ENCODE measurements at places on chromosomes 16 and 17.
A peak's percentile ranks its signal among the peaks of the same experiment; 100 is the strongest.

- no peak overlapping the region for H3K27ac ChIP-seq
- H3K36me3 ChIP-seq, result no peaks in the 10 kb centered on the region
- H3K4me1 ChIP-seq, result no peaks in the 10 kb centered on the region
- H3K4me3 ChIP-seq, result no peak overlapping the region
Observed at GRCh38 chr17:17320188-17320910, 17.2 kb downstream of the NT5M start.

GRCh38 chr17:68662037-68662432 is 60.9 kb upstream of the FAM20A start:
- peaks cover 3% of the 10 kb centered on the region for H3K27me3 ChIP-seq
- no peaks in the 10 kb centered on the region for H3K4me1 ChIP-seq
- no peak for DNase-seq
- H3K27ac ChIP-seq, result no peak overlapping the region

GRCh38 chr17:8005967-8006730 is 3.7 kb downstream of the GUCY2D start:
- peaks cover 68% of the 10 kb centered on the region for H3K27me3 ChIP-seq
- H3K27ac ChIP-seq, result no peak overlapping the region
- H3K36me3 ChIP-seq, result no peaks in the 10 kb centered on the region

DNA sequence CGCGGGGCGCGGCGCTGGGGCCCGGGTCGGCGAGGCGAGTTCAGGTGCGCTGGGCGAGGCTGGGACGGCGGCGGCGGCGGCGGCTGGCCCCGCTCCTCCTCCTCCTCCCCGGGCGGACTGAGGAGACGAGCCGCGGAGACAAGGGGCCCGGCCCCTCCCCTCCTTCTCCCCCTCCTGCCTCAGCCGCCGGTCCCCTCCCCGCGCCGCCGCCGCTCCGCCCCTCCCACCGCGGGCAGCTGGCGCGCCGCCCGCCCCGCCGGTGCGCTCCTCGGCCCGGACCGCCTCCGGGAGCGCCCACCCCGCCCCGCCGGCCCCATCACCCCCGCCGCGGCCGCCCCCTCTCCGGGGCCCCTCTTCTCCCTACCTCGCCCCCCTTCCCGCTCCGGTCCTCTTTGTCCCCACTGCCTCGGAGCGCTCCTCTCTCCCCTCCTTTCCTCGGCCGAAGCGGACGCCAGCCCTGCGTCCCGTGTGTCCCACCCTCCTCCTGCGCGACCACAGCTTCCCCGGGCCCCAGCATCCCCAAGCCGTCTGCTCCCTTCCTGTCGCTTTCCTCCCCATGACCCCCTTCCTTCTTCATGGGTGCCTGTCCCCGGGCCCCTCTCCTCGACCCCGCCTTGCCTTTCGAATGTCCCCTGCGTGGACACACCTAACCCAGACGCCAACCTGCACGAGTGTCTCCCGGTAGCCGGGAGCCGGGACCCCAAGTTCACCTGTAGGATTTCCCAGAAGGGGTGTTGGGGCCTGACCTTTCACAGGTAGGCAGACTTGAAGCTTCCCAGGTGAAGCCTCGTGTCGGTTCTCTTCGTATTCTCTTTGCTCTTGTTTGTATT is at the start of gene TOX3:
TOX3 (minus strand) TSS at position 140 of the 830 bp plus-strand sequence. CDS start 420 bp downstream, outside the sequence.
- peak; percentile 79 for DNase-seq
- H3K4me3 ChIP-seq, result peak within 1 kb of the TSS; percentile 81
- H3K27ac ChIP-seq, result peak within 1 kb of the TSS; percentile 95
- no peaks in the 10 kb centered on the region for H3K27me3 ChIP-seq
- no peaks in the 10 kb centered on the region for H3K36me3 ChIP-seq

GRCh38 chr17:5703736-5704135 is 119.4 kb upstream of the NLRP1 start:
- peaks cover 2% of the 10 kb centered on the region for H3K27me3 ChIP-seq
- no peak overlapping the region for H3K4me3 ChIP-seq
- no peak for DNase-seq
- no peak overlapping the region for H3K27ac ChIP-seq
- no peaks in the 10 kb centered on the region for H3K36me3 ChIP-seq

GRCh38 chr17:44030482-44030881 is 15.7 kb upstream of the TMEM101 start:
- no peaks in the 10 kb centered on the region for H3K4me1 ChIP-seq
- no peak overlapping the region for H3K4me3 ChIP-seq
- peaks cover 6% of the 10 kb centered on the region for H3K36me3 ChIP-seq
- no peak overlapping the region for H3K27ac ChIP-seq
- no peaks in the 10 kb centered on the region for H3K27me3 ChIP-seq

GRCh38 chr17:45680360-45680759 is 103.8 kb upstream of the CRHR1 start:
- no peak for DNase-seq
- H3K36me3 ChIP-seq, result no peaks in the 10 kb centered on the region
- no peak overlapping the region for H3K27ac ChIP-seq
- H3K4me1 ChIP-seq, result no peaks in the 10 kb centered on the region

GRCh38 chr16:28210264-28210663 is 1.5 kb downstream of the XPO6 start:
- peak overlapping the region; percentile 69 for H3K4me3 ChIP-seq
- no peaks in the 10 kb centered on the region for H3K27me3 ChIP-seq
- H3K4me1 ChIP-seq, result peaks cover 3% of the 10 kb centered on the region
- DNase-seq, result peak; percentile 28
- no peak overlapping the region for H3K27ac ChIP-seq

GRCh38 chr17:59329176-59330052 is 2.0 kb upstream of the YPEL2 start:
- peak; percentile 80 for DNase-seq
- H3K4me1 ChIP-seq, result peaks cover 2% of the 10 kb centered on the region
- H3K4me3 ChIP-seq, result no peak overlapping the region

DNA sequence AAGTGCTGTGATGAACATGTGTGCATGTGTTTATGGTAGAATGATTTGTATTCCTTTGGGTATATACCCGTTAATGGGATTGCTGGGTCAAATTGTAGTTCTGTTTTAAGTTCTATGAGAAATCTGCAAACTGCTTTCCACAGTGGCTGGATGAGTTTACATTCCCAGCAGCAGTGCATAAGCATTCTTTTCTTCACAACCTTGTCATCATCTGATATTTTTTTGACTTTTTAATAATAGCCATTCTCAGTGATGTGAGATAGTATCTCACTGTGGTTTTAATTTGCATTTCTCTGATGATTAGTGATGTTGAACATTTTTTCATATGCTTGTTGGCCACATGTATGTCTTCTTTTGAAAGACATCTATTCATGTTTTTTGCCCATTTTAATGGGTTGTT is 18.5 kb downstream of the CCL8 start:
- no peak overlapping the region for H3K4me3 ChIP-seq
- H3K27me3 ChIP-seq, result no peaks in the 10 kb centered on the region
- DNase-seq, result no peak
- no peaks in the 10 kb centered on the region for H3K4me1 ChIP-seq
- no peak overlapping the region for H3K27ac ChIP-seq

- H3K4me3 ChIP-seq, result no peak overlapping the region
- H3K4me1 ChIP-seq, result peaks cover 14% of the 10 kb centered on the region
- no peaks in the 10 kb centered on the region for H3K27me3 ChIP-seq
- H3K27ac ChIP-seq, result peak overlapping the region; percentile 4
- DNase-seq, result peak; percentile 60
Observed at GRCh38 chr17:77863814-77864161, 94.7 kb upstream of the TNRC6C start.

DNA sequence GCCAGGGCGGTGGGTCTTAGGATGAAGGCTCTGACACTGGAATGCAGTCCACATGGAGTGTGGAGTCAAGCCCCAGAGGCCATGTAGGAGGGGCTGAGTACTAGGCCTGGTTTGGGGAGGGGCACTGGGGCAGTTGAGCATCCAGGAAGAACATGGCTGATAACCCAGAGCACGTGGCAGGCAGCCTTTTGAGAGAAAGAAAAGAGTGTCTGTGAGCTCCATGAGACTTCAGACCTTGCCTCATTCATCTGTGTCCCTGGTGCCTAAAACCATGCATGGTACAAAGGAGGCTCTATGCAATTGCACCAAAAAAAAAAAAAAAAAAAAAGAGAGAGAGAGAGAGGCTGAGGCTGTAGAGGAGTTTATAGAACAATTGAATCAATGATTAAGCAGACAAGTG is 14.6 kb downstream of the SLC46A1 start:
- H3K27ac ChIP-seq, result no peak overlapping the region
- H3K4me3 ChIP-seq, result no peak overlapping the region
- H3K36me3 ChIP-seq, result no peaks in the 10 kb centered on the region
- no peaks in the 10 kb centered on the region for H3K4me1 ChIP-seq
- DNase-seq, result no peak

DNA sequence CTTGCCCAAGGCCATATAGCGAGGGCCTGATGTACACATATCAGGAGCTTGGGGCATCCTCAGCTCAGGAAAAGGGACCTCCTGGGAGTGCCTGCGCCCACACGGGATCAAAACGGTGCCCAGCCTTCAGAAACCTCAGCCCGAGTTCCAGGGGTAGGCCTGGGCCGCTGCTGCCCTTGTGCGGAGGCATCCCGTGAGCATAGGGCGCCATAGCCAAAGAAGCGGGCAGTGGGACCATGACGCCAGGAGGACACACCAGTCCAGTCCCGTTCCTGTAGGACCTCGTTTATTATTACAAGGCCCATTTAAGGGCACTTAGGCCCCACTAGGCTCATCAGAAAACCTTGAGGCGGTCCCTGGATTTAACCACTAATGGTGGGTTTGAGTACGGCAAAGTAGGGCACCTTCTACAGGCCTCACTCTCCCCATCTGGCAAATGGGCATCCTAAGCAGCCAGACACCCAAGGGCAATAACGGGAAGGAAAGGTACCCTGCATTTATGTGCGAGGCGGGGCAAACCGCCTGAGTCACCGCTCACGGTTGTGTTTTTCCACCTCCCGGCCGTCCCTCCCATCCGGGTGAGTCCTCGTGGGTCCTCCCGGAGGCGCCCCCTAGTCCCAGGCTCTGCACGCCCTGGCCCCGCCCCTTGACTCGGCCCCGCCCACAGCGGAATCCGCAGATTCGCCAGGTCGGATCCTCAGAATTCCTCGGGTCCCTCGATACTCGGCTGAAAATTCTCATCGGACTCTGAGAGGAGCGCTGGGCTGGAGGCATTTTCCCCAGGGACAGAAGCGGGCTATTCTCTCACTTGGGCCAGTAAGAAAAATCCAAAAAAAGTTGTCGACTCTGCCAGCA is 726 bp upstream of the SETD1A start:
- H3K36me3 ChIP-seq, result peaks cover 42% of the 10 kb centered on the region
- H3K27ac ChIP-seq, result peak overlapping the region; percentile 98
- peak; percentile 69 for DNase-seq
- no peaks in the 10 kb centered on the region for H3K27me3 ChIP-seq

- no peak overlapping the region for H3K4me3 ChIP-seq
- DNase-seq, result peak; percentile 56
- H3K27ac ChIP-seq, result no peak overlapping the region
- no peaks in the 10 kb centered on the region for H3K36me3 ChIP-seq
- no peaks in the 10 kb centered on the region for H3K27me3 ChIP-seq
Observed at GRCh38 chr16:79081297-79082066, 519.1 kb downstream of the MAF start.

DNA sequence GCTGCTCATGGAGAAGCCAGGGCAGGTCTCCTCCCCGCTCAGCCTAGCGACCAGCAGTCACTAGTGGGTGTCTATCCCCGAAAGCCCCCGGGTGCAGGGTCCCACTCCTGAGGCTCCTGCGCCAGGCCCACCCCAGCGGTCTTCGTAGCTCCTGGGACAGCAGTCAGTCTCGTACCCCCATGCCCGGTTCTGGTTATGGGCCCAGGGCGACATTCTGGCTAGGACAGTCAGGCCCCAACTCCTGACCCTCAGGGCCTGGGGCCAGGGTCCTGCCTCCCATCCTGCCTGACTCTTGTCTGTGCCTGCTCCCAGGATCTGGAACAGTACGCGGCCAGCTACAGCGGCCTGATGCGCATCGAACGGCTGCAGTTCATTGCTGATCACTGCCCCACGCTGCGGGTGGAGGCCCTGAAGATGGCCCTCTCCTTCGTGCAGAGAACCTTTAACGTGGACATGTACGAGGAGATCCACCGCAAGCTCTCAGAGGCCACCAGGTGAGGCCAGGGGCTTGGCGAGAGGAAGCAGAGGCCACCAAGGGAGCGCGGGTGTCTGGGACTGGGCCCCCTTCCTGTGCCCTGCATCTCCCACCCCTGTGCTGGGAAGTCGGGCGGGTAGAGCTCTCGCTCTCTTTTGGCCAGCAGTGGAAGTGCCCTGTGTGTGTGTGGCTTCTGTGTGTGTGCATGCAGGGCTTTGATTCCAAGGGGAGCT is 2.0 kb downstream of the GPS1 start:
- H3K27ac ChIP-seq, result no peak overlapping the region
- H3K4me3 ChIP-seq, result no peak overlapping the region
- DNase-seq, result no peak

DNA sequence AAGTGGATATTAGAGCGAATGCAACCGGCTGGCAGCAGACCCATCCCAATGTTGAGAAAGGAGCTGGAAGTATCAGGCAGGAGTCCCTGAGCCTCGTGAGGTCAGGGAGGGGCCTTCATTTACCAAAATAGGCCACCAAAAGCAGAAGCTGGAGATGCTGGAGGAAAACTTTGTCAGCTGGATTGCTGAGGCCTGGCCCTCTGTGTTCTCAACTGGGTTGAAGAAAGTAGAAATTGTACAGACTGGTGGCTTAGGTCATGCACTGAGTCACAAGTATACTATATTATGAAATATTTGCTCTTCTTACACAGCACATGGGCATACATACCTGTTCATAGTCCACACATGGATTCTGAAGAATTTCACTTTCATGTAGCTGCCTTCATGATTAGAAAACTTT is 23.2 kb upstream of the TEKT3 start:
- no peak overlapping the region for H3K4me3 ChIP-seq
- H3K27ac ChIP-seq, result no peak overlapping the region
- DNase-seq, result no peak
- H3K27me3 ChIP-seq, result no peaks in the 10 kb centered on the region
- H3K36me3 ChIP-seq, result no peaks in the 10 kb centered on the region

GRCh38 chr17:37167756-37168155 is 208.0 kb upstream of the C17orf78 start:
- no peaks in the 10 kb centered on the region for H3K27me3 ChIP-seq
- peaks cover 2% of the 10 kb centered on the region for H3K4me1 ChIP-seq
- no peaks in the 10 kb centered on the region for H3K36me3 ChIP-seq
- H3K27ac ChIP-seq, result no peak overlapping the region
